ENCODE measurements at places on chromosomes 13 and 19.
A peak's percentile ranks its signal among the peaks of the same experiment; 100 is the strongest.

- DNase-seq = no peak
These were observed 573.1 kb upstream of the KLF12 start for GRCh38 chr13:74707291-74707690.

GRCh38 chr19:6518145-6518911 lies 12.5 kb upstream of the TNFSF9 start:
- DNase-seq = no peak

- no peak for DNase-seq
These were observed 410.7 kb downstream of the MZT1 start for GRCh38 chr13:72316716-72317115.

DNA sequence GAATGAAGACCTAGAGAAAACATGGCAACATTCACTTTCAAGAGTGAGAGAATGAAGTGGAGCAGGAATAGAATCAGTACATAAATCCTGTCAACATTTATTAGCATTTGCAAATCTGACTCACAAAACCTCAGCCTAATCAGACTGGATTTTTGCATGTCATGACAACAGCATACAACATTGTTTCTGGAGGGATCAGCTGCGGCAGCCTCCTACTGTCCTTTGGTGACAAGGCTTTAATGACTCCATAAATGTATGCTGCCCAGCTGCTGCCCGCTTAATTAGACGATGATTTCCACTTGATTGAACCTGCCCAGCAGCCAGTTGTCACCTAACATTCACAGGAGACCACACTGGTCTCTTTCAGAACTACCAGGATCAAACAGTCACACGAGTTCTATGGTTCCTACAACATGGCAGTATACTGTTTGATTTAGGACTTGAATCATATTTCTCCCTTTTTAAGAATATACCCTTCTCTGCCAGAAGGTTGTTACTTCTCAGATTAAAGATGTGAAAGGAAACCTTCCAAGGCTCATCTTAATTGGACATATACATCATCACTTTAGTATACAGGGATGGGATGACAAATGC lies 9.3 kb downstream of the EBPL start:
- no peak for DNase-seq

DNA sequence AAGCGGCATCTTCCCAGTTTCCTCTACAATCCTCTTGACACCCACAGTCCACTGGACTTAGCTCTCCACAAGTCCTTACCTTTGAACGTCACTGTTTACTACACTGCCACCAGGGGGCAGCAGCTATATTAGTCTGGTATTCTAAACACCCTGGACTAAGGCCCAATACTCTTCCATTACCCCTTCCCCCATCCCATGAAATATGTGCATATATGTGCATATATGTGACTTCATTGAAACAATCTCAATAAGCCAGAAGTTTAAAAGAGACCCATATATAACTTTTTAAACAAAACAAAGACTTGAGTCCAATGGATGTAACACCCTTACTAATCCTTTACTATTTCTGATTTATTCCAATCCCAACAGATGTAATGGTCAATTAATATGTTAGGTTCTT lies 15.5 kb downstream of the GGACT start:
- peak; percentile 50 for DNase-seq

GRCh38 chr19:53536225-53536548 lies 1.8 kb upstream of the ZNF331 start:
- no peak for DNase-seq

GRCh38 chr19:46984077-46985010 lies 35.3 kb upstream of the NPAS1 start:
- no peak for DNase-seq

- DNase-seq = no peak
These were observed 4.4 kb downstream of the TNFRSF19 start for GRCh38 chr13:23574421-23575145.

DNA sequence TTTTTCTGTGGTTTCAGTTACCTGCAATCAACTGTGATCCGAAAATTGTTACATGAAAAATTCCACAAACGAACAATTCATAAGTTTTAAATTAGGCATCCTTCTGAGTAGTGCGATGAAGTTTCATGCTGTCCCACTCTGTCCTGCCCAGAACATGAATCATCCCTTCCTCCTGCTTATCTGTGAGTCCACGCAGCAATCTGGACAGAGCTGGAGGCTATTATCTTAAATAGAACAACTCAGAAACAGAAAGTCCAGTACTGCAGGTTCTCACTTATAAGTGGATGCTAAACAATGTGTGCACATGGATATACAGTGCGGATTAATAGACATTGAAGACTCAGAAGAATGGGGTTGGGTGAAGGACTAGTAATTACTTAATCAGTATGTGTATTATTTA lies 583.7 kb upstream of the SPRY2 start:
- DNase-seq = no peak

DNA sequence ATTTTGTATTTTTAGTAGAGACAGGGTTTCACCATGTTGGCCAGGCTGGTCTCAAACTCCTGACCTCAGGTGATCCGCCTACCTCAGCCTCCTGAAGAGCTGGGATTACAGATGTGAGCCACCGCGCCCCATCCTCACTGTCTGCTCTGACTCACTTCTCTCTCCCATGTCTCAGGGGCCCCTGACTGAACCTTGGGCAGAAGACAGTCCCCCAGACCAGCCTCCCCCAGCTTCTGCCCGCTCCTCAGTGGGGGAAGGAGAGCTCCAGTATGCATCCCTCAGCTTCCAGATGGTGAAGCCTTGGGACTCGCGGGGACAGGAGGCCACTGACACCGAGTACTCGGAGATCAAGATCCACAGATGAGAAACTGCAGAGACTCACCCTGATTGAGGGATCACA lies 5.0 kb downstream of the SIGLEC9 start:
- no peak for DNase-seq

- peak; percentile 15 for DNase-seq
These were observed 451.7 kb downstream of the EFNB2 start for GRCh38 chr13:106083620-106084350.

DNA sequence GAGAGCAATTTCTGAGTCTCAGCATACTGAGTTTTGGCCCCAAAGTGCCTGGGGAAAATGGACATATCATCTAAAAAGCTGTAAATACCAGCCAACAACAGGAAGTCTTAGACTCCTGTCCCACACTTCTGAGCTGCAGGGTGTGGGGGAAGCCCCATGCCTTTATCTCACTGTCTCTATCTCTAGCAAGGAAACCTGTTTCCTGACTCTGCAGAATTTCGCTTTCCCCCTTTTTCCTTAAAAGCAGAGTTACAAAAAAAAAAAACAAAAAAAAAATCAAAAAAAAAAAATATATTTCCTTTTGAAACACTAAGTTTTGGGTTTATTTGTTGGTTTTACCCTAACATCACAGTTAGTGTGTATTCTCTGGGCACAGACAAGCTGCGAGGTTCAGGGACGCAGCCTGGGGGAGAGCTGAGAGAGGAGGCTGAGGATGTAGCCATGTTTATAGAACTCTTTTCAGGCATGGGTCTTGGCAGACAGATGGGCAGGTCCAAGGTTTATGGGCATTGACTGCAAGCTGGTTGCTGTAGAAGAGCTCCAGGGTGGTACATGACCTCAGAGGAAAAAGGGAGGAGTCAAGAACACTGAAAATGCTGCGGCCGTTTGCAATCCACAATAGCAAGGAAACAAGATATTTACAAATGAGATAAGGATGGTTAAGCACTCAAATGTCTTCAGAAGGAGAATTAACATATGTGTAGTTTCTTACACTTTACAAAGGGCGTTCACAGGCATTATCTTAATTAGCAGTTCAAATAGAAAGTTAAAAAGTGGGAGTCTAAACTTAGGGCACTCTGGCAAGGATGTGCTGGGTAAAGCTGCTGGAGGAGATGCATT lies 4.9 kb downstream of the MBNL2 start:
- no peak for DNase-seq

- DNase-seq = no peak
These were observed 406.4 kb downstream of the FGF9 start for GRCh38 chr13:22077205-22077683.

DNA sequence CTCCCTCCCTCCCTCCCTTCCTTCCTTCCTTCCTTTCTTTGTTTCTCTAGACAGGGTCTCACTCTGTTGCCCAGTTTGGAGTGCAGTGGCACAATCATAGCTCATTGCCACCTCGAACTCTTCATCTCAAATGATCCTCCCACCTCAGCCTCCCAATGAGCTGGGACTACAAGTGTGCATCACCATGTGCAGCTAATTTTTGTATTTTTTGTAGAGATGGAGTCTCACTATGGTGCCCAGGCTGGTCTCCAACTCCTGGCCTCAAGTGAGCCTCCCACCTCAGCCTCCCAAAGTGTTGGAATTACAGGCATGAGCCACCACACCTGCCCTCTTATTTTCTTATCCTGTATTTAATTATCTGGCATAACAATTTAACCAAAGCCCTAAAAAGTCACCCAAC lies 4.4 kb downstream of the UPK1A start:
- DNase-seq = no peak

DNA sequence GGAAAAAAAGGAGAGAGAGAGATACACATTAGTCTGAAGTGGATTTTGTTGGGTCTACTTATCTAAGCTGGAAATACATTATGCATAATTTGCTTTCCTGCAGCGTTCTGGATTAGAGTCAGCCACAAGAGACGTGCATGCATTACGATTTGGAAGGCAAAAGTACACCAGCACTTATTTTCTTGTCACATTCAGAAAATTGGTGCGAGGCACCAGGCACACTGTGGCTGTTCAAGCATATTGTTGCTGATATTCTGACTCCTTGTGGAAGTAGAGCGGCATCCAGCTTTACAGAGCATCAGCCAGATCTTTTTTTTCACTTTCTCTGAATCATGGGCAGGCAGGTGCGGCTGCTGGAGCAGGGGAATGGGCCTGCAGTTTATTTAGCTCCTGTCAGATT lies 905.6 kb upstream of the SPRY2 start:
- no peak for DNase-seq

DNA sequence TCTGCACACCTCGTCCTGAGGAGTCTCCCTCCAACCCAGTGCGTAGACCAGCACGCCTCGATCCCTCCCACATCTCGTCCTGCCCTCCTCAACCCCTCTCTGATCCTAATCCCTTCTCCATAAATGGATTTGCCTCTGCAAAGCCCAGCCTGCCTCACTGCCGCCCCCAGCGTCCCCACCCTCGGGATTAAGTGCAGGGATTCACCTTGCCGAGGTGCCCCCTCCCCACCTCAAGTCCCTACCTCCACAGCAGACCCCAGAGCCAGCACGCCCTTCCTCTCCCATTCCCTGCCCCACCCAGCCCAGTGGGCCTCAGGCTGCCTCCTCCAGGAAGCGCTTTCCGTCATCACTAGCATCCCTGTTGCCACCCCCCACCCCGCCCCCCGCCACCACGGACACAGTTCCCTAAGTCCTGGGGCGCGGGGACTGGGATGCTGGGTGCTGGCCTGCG lies 4.0 kb downstream of the KLF16 start:
- no peak for DNase-seq

DNA sequence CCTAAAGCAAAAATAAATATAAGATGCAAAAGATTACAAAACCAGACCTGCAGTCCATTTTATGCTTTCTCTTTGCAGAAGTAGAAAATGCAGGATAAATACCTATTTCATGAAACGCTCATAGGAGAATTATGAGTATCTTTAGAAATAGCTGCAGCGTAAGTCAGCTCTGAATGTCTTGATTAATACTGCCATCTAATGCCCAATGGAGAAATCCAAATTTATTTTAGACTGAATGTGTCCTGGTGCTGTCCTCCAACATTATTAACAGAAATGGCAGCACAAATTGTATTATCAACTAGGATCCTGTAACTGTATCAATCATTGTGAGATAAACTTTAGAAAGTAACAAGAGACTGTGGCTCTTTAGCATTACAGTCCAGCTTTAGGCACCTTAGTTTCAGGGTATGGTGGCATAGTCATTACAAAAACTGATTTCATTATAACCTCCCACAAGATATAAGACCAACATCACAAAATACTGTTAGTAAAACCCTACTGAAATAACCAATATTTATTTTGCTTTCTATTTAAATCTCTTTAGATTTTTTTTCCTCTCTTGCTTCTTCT lies 162.1 kb upstream of the MIR17HG start:
- peak; percentile 5 for DNase-seq

GRCh38 chr19:5984600-5984999 lies 6.7 kb upstream of the RANBP3 start:
- DNase-seq = no peak

GRCh38 chr13:27822873-27823311 lies 30.6 kb downstream of the GSX1 start:
- no peak for DNase-seq

GRCh38 chr19:3687774-3688706 lies 12.2 kb downstream of the PIP5K1C start:
- no peak for DNase-seq

GRCh38 chr13:79548902-79549301 lies 67.9 kb downstream of the NDFIP2 start:
- DNase-seq = no peak

GRCh38 chr13:40681341-40682146 lies 15.1 kb upstream of the FOXO1 start:
- no peak for DNase-seq

GRCh38 chr19:33208371-33208895 lies 14.3 kb downstream of the LRP3 start:
- DNase-seq = no peak

DNA sequence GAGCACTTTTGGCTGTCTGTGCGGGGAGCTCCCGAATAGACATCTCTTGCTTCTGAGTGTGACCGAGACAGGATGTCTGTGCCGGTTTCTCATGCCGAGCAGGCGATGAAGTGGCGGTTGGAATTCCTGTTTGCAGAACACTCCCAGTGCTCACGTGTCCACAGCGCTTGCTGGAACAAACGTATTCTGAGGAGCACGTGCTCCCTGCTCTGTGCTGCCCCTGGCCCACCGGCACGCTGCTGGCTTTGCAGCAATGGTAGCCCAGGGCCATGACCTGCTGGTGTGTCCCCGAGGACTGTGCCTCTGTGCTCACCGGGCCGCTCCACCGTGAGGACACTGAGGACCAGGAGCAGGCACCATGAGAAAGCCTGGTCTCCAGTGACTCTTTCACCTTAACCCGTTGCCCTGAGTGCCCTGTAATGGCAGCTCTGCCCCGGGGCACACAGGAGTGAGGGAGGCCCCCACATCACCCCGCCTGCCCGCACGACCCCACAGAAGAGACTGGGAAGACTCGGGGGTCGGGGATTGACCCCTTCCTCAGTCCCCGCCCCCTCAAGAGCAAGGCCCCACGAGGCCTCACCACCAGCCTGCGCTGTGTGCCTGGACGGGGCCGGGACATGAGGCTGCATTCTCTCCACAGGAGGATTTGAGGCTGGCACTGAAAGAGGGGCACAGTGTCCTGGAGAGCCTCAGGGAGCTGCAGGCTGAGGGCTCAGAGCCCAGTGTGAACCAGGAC lies 40.0 kb upstream of the F7 start:
- DNase-seq = no peak

DNA sequence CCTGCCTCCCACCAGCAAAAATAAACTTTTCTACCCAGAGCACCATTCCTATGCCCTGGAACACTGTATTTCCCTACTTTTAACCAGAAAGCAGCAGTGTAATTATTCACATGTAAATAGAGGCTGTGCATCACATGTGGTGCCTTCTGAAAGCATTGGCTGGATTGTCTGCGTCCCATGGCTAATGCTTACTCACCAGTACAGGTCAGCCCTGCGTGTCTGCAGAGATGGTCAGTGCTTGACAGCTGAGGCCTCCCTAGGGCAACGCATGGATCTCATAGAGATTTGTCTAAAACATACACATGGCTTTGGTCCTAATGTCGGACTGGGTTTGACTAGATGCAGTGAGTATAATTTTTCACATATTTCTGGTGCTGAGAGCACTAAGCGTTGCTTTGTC lies 64.2 kb downstream of the DPY19L3 start:
- DNase-seq = no peak

All from NCI-H446 (cell line).